Epithelial cell of proximal tubule (primary cell): ENCODE measurements at places on chromosomes 5 and 9. TPM values are rescaled to one million over a fixed set of nuclear protein-coding genes. Genes with fewer than 3 reads are reported as not detected.

The MCTP1 gene
- 9.7 and 18.0 TPM in 2 replicates for total RNA-seq

GRCh38 chr5:143758015-143758414 is 53.9 kb upstream of the HMHB1 start:
- no peak for DNase-seq

DNA sequence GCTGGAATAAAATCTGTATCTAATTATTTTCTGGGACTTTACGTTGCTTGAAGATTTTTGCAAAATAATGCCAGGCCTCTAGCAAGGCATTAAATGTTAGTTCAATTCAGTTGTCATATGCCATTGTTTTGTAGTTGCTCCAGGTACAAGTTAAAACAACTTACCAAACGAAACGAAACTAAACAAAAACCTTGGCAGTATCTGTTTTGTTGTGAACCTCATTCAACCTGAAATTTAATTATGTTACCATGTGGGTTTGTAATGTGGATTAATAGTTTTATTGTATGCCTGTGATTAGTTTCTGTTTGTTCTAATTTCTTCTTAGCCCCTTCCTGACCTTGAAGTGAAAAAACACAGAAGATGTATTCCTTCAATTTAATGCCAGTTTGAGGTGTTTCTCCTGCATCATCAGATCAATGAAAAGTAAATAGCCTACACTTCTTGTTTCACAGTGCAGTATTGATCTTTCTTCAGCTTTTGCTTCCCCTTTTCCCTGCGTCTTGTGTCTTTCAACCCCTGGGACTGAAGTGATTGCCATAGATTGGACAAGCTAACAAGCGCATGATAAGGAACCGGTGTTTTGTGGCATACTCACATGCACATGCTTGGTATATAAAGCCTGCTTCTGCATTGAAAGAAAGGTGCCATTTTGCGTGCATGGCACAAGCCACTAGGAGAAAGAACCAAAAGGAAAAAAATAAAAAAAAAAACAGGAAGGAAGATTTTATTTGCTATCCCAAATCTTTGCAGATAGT is 699.0 kb upstream of the ARRDC3 start:
- no peak for DNase-seq

The SAXO1 gene
- total RNA-seq = not detected in 2 replicates

DNA sequence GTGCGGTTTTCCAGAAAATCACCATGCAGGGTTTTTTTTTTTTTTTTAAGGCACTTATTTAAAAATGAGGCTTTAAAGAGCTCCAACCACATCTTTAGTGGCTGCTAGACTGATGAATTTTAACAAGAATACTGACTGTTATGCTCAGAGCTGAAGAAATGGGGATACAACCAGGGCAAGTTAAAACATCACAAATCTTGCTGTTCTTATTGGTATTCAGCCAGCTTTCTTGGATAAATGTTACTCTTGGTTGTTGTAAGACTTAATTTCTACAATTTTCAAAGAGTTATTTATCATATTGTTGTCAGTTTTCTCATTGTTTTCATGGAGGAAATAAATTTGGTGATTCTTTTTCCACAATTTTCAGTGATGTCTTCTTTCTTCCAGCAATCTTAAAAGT is 352.8 kb upstream of the FAM174A start:
- DNase-seq = no peak
